ENCODE measurements at places on chromosomes 7 and 10. TPM values are rescaled to one million over a fixed set of nuclear protein-coding genes. Genes with fewer than 3 reads are reported as not detected.

SYT15 gene
- total RNA-seq: 0.54 TPM

DNA sequence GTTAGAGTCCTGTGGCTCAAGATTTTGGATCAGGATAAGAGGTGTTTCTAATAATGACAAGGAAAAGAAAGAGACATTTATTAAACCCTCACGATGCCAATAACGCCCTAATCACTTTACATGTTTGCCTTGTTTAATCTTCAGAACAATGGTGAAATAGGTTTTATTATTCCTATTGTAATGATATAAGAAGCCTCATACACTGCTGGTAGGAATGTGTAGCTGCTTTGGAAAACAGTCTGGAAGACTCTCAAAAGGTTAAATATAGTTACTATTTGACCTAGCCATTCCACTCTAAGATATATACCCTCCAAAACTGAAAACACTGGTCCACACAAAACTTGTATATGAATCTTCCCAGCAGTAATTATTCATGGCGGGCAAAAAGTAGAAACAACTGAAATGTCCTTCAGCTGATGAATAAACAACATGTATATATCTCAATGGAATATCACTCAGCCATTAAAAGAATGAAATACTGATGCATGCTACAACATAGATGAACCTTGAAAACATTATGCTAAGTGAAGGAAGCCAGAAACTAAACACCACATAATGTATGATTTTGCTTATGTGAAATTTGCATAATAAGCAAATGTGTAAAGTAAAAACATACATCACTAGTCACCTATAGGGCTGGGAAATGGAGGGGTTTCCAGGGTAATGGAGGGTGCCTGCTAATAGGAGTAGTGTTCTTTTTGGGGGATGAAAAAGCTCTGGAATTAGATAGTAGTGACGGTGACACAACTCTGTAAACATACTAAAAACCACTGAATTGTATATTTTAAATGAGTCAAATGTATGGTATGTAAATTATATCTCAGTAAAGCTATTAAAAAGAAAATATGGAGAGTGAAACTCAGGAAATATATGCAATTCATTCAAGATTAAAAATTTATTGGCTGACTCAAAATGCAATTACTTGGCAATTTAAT, 76.9 kb upstream of the ANK3 start:
- no peaks in the 10 kb centered on the region for H3K36me3 ChIP-seq
- no peak overlapping the region for H3K4me3 ChIP-seq
- H3K27ac ChIP-seq: no peak overlapping the region

GRCh38 chr7:40199076-40199802, 64.4 kb downstream of the SUGCT start:
- no peaks in the 10 kb centered on the region for H3K36me3 ChIP-seq
- H3K27ac ChIP-seq: no peak overlapping the region
- H3K4me1 ChIP-seq: peaks cover 11% of the 10 kb centered on the region
- DNase-seq: peak; percentile 63
- no peaks in the 10 kb centered on the region for H3K27me3 ChIP-seq

DNA sequence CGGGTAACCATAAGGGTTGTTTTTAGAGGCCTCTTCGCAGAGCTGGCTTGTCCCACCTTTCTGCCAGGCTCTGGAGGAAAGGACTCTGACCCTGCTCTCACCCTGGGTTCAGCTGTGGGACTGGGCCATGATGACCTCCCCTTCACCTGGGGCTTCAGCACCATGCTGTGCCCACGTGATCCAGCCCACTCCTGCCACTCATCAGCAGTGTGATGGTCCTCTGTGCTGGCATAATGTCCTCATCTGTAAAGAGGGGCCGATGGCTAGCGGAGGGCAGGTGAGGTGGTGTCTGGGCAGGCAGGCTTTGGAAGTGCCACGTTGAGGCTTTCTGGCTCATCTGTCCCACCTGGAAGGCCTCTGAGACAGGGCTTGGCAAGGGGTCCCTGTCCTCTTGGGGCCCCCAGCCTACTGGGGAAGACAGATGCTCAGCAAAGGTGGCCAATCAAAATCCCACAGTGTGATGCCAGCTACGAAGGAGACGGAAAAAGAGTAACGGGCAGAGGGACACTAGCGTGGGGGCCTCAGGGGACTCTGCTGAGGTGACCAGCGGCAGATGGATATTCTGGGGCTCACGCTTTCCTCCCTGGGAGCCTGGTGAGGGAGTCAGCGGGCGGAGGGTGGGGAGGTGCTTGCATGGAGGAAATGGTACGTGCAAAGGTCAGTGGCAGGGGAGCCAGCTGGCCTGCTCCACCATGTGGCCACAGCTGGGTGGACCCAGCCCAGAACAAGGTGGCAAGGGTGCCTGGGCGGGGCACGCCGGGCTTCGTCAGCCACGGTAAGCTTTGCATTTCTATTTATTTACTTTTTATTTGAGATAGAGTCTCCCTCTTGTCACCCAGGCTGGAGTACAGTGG, 5.4 kb downstream of the LRWD1 start:
- no peak for DNase-seq
- H3K36me3 ChIP-seq: peaks cover 39% of the 10 kb centered on the region
- no peak overlapping the region for H3K4me3 ChIP-seq
- H3K27ac ChIP-seq: no peak overlapping the region
- peaks cover 2% of the 10 kb centered on the region for H3K4me1 ChIP-seq
- no peaks in the 10 kb centered on the region for H3K27me3 ChIP-seq

DNA sequence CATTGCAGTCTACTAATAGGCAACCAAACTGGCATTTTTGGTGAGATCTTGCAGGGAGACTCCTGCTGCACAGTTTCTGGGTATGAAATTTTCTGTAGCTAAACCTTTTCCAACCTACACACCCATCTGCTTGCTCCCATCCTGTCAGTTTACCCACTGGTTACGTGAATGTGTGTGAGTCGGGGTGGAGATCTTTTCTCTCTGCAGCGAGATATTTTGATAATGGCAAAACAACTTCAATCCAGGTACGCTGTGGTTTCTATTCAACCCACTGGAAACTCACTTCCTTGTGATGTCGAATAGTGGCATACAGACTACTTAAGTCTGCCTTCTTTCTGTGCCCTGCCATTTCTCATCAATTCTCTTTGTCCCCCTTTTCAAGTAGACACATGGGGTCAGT, 4.5 kb downstream of the PLEKHA1 start:
- no peaks in the 10 kb centered on the region for H3K27me3 ChIP-seq
- H3K36me3 ChIP-seq: no peaks in the 10 kb centered on the region
- H3K27ac ChIP-seq: no peak overlapping the region
- H3K4me3 ChIP-seq: no peak overlapping the region

Data from IMR-90 (cell line).